ENCODE measurements at places on chromosomes 12 and 14.

DNA sequence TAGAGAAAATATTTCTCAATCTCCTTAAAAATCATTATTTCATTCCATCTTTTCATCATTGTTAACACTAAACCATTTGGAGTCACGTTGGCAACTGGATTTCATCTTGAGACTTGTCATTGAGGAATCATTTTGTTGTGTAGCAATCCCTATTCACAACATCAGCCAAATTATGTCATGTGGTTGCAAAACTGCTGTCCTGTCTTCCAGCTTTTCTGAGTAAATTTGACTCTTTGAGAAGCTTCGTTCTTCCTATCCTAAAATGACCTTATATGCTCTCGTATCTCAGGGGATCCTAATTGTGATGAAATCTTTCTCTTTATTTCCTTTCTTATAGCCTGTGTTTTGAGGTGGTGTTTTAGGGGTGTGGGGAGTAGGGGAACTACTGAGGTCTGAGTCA, 30.6 kb upstream of the KICS2 start:
- DNase-seq: no peak

DNA sequence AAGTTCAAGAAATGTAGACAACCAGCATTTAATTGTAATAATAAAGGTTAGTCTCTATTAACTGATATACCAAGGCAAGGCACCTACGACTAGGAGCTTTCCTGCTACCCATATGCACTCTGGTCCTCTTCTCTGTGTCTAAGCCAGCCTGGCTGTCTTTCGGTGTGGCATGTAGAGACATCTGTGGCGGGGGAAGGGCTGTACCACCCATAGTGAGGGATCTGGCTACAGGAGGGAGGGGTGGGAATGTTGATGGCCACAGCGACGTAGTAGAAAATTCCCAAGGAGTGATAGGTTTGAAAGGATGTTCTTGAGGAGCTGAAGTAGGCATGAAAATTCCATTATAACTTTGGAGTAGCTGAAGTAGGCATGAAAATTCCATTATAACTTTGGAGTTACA, 344.2 kb downstream of the ATP23 start:
- no peak for DNase-seq

GRCh38 chr12:24730489-24730896, 218.4 kb downstream of the BCAT1 start:
- DNase-seq: no peak

DNA sequence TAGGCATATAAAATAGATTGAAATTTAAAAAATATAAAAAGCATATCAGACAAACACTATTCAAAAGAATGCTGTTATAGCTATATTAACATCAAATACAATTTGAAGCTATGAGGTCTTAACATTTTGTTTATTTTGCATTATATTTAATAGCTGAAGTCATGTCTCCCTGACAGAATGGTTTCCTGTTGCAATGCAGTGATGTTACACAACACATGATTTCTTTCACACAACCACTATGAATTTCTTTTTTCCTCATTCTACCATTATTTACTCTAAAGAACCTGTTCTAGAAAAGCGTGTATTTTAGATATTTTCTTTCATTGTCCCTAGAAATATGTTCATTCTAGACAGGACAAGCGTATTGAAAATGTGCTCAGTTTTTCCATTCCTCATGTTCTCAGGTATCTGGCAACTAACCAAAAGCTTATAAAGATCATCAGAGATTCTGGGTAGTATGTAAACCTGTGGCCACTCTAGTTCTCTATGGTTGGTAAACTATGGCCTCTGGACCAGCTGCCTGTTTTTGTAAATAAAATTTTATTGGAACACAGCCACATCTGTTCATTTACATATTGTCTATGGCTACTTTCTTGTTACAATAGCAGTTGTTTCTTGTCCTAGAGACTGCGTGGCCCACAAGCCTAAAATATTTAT, 183.8 kb downstream of the FOXA1 start:
- no peak for DNase-seq

DNA sequence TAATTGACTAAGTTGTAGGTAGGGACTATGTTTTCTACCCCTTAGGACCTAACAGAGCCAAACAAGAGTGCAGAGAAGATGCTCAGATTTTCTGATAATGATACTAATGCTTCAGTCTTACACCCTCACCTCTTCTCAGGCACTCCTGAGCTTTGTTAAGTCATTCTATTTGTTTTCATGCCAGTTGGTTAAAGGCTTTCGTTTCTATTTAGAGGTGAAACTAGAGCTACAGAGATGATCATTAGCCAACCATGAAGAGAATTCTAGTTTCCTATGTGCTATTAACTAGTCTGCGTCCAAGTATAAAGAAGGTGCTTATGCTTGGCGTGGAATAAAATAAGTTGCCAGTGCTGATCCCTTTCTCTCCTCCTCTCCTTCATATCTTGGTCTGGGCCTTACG, 34.6 kb upstream of the PYGL start:
- no peak for DNase-seq

DNA sequence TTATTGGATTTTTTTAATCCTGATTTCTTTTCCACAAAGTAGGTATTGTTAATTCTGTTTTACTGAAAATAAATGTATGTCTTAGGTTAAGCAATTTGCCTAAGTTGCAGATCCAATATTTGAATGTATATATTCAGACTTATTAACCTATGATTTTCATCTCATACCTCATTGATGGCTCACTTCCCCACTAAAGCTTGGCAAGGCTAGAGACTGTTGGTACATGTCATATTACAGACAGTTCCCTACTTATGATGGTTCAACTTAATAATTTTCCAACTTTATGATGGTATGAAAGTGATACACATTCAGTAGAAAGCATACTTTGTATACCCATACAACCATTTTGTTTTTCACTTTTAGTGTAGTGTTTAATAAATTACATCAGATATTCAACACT, 33.2 kb upstream of the KCNH3 start:
- no peak for DNase-seq

DNA sequence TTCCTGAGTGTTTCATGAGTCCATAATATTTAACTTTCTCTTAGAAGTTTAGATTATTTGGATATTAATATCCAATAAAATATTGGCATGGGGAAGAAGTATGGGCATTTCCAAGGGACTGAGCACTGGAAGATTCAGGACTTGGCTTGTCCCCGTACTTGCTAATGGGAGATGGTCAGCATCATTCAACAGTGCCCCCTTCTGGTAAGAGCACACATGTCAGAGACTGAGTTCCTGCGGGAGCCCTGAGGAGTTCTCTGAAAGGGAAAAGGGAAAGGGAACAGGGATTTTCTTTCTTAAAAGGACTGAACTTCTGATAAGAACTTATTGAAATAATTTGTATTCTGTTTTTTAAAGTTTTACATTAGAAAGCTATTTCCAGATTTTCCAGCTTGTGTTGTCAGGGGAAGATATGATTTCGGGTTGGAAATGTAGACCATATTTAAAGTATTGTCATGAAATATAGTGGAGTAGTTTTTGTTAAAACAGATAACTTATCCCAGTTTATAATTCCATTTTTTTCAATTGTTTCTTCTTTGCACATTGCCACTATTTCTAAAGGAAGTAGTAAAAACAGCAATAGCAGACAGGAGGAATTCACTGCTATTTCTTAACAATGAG, 59.8 kb upstream of the C12orf71 start:
- DNase-seq: peak; percentile 74

DNA sequence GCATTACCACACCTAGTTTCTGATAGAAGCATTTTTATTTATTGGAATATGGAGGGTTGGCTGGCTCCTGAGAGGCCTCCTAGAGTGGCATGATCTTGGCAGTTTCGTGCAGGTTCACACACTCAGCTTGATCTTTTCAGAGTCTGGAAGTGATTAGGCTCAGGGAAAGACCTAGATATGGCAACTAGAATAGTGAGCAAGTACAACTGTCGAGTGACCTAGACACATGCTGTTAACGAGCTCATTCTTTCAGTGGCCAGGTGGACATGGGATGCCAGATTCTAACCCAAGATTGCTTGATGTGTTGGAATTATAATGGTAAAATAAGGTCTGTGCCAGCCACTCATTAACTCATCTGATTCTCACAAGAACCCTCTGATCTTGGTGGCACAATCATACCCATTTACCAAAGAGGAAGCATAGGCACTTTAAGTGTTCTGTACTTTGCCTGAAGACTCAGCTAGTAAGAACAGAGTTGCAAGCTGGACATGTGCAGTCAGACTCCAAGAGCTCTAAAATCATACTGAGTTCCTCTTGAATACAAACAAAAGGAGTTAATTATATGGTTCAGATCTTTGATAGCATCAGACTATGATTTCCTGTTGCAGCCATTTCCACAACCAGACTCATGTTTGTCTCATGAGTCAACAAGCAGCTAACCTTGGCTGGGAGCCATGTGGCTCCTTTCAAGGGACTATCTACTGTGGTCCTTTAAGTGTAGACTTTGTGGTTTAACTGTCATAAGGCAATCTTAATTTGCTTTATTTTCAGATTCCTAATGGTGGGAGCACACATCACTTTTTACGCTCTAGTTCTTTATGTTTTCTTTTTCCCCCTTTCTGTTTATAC, 144.2 kb downstream of the PLEKHA5 start:
- no peak for DNase-seq

GRCh38 chr12:53803703-53804102, 51.9 kb upstream of the CISTR start:
- DNase-seq: no peak

GRCh38 chr12:32918890-32919801, 22.6 kb upstream of the PKP2 start:
- no peak for DNase-seq

DNA sequence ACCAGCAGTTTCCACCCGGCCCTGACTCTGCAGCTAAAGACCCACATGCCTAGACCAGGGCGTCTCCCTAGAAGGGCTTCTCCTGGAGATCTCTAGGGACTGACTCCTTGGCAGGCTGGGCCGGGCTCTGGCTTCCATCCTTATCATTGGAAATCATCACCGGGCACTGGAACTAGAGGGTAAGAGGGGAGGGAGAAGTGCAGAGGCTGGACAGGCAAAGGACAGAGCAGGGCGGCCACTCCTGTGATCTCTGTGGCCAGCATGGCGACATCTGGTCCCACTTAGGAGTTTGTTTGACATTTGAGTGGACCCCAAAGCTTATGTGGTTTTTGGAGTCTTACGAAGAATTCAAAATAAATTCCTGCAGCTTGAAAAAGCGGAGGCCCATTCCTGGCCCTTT, 7.1 kb downstream of the LTBP2 start:
- no peak for DNase-seq

GRCh38 chr12:112537710-112538396, 119.1 kb downstream of the PTPN11 start:
- no peak for DNase-seq

DNA sequence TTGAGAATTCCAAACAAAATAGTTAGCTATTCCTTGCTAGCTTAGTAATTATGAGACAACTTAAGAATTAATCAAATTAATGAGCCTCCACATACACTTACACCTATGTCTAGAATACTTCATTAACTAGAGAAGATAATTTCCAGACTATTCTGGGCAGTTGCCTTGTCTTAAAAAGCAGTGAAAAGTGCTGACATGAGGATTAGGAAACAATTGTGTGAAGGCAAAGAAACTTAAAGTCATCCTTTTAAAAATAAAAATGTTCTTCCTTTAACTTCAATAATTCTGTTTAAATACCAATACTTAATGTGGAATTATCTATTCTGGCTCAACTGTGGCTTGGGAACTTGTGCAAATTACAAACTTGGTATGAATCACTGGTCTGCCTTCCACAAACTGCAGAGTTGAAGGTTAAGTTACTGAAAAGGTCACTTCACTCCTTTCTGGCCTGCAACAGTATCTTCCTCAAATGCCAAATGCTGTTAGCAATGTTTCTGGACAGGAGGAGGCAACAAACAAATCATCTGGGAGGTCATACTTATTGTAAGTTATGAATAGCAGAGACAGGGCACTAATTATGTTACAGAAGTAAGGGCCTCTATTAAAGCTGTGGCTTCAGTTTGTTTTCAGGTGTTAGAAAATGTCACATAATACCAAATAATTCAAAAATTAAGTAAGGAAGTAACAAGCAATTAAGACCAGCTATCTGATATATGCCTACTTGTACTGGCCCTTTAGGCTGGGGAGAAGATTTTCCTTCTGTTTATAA, 19.2 kb downstream of the PPTC7 start:
- no peak for DNase-seq

DNA sequence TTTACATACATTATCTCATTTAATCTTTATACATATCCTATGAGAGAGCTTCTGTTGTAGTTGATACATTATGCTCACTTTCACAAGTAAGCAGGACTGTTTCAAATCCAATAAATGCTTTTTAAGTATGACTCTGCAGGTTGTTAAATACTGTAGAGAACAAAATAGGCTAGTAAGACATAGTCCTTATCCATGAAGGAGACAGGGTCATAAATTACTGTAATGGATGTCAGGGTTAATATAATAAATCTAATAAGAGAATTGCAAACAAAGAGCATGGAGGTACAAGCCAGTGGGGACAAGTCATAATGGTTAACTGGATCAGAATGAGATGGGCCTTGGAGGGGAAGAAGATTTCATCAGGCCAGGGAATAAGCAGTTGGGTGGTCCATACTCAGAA, 303.8 kb upstream of the RGS6 start:
- no peak for DNase-seq

- DNase-seq: no peak
Observed at GRCh38 chr12:47414511-47414910, 291.3 kb downstream of the RPAP3 start.

GRCh38 chr12:95411466-95411865, 62.5 kb upstream of the METAP2 start:
- DNase-seq: no peak

DNA sequence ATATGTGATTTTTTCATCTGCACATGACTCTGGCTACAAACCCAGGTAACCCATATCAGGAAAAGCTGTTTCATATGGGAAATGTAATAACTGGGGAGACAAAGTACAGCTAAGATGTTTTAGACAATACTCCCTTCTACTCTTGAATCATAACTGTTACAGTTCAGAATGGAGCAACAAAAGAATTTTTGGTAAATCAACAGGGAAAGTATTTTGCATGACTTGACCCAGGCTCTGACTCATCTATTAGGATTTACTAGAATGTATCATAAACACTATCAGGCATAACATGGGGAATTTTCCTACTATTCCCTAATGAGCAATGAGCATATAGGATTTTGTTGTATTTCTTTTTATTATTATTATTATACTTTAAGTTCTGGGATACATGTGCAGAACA, 553.0 kb downstream of the SLC16A7 start:
- DNase-seq: no peak

- no peak for DNase-seq
Observed at GRCh38 chr12:62766496-62766895, 168.5 kb downstream of the PPM1H start.

GRCh38 chr14:102857444-102857843, 65.0 kb upstream of the AMN start:
- DNase-seq: no peak

GRCh38 chr12:53538209-53538689, 31.0 kb upstream of the NPFF start:
- DNase-seq: no peak

GRCh38 chr14:101732118-101732517, 29.4 kb upstream of the PPP2R5C start:
- DNase-seq: no peak

DNA sequence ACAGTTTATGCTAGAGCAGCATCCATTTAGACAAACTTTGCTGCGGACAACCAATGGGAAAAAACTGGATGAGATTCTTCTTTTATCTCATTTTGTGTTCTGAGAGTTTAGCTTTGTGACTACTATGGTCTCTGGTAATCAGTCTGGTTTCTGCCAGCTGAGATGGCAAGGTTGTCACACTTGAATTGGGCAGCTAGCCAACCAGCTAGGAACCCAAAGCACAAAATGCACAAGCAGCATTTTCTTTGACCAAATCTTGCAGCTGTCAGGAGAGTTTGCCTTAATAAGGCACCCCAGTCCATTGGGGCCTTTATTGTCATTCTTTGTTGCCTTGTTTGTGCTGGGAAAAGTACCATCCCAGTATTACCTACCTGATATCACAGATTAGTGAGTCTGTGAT, 34.0 kb upstream of the ETV6 start:
- no peak for DNase-seq

Data from endothelial cell (in vitro differentiated cells).